Body of pancreas (tissue), 4 donors: ENCODE measurements at places on chromosomes 13 and 19. TPM values are rescaled to one million over a fixed set of nuclear protein-coding genes. Genes with fewer than 3 reads are reported as not detected.
A peak's percentile ranks its signal among the peaks of the same experiment; 100 is the strongest.

GRCh38 chr19:11560404-11561051 is 1.5 kb upstream of the ELOF1 start:
- H3K27ac ChIP-seq: no peak overlapping the region
- peak; percentile 59 for DNase-seq
- H3K4me3 ChIP-seq: no peak overlapping the region
- H3K27me3 ChIP-seq: no peaks in the 10 kb centered on the region
- peaks cover 33% of the 10 kb centered on the region for H3K4me1 ChIP-seq

DNA sequence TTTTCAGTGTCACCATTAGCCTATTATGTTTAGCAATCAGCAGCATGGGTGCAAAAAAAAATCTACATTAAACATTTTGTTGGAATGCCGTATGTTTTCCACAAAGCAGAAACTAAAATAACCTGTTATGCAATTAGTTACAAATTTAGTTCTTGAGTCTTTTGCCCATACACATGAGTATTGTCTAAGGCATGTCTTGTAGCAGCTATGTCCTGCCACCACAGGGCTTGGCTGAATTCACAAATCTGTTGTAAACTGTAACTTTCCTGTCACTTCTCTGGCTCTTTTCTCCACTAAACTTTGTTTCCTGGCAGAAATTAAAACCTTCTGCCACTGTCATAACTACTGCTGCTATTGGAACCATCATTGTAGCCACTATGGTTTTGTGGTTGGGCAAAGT is 277.9 kb upstream of the SPRY2 start:
- DNase-seq: no peak
- no peak overlapping the region for H3K27ac ChIP-seq
- no peaks in the 10 kb centered on the region for H3K36me3 ChIP-seq
- H3K4me1 ChIP-seq: no peaks in the 10 kb centered on the region

- no peak overlapping the region for H3K27ac ChIP-seq
- H3K4me1 ChIP-seq: no peaks in the 10 kb centered on the region
- no peaks in the 10 kb centered on the region for H3K36me3 ChIP-seq
Observed at GRCh38 chr19:31286491-31286890, 62.7 kb downstream of the TSHZ3 start.

GRCh38 chr13:22915442-22916082 is 265.2 kb upstream of the SGCG start:
- DNase-seq: peak; percentile 48
- H3K27me3 ChIP-seq: no peaks in the 10 kb centered on the region
- H3K4me3 ChIP-seq: no peak overlapping the region
- peaks cover 5% of the 10 kb centered on the region for H3K4me1 ChIP-seq
- H3K36me3 ChIP-seq: no peaks in the 10 kb centered on the region
- H3K27ac ChIP-seq: no peak overlapping the region

- no peak for DNase-seq
- no peak overlapping the region for H3K27ac ChIP-seq
- no peaks in the 10 kb centered on the region for H3K27me3 ChIP-seq
- peaks cover 19% of the 10 kb centered on the region for H3K4me1 ChIP-seq
Observed at GRCh38 chr19:36420961-36421748, 2.7 kb upstream of the ZFP82 start.

DNA sequence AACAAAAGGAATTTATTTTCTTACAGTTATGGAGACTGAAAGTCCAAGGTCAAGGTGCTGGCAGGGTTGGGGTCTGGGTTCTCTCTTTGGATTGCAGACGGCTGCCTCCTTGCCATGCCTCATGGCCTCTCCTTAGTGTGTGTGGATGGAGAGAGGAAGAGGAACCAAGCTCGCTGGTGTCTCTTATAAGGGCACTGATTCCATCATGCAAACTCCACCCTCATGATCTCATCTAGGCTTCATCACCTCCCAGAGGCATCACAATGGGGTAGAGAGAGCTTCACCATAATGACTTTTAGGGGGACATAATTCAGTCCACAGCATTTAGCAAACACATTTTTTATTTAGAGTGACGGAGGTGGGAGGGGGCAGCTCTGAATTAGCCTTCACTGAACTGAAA is 104.9 kb upstream of the ABCC4 start:
- no peak overlapping the region for H3K4me3 ChIP-seq
- H3K4me1 ChIP-seq: peaks cover 5% of the 10 kb centered on the region
- no peak overlapping the region for H3K27ac ChIP-seq
- H3K27me3 ChIP-seq: no peaks in the 10 kb centered on the region
- no peaks in the 10 kb centered on the region for H3K36me3 ChIP-seq
- no peak for DNase-seq

GRCh38 chr19:20321139-20321763 is 154.2 kb downstream of the ZNF486 start:
- no peaks in the 10 kb centered on the region for H3K27me3 ChIP-seq
- peak overlapping the region; percentile 62 for H3K27ac ChIP-seq
- peaks cover 53% of the 10 kb centered on the region for H3K4me1 ChIP-seq
- peak; percentile 40 for DNase-seq
- H3K36me3 ChIP-seq: no peaks in the 10 kb centered on the region
- H3K4me3 ChIP-seq: no peak overlapping the region

DNA sequence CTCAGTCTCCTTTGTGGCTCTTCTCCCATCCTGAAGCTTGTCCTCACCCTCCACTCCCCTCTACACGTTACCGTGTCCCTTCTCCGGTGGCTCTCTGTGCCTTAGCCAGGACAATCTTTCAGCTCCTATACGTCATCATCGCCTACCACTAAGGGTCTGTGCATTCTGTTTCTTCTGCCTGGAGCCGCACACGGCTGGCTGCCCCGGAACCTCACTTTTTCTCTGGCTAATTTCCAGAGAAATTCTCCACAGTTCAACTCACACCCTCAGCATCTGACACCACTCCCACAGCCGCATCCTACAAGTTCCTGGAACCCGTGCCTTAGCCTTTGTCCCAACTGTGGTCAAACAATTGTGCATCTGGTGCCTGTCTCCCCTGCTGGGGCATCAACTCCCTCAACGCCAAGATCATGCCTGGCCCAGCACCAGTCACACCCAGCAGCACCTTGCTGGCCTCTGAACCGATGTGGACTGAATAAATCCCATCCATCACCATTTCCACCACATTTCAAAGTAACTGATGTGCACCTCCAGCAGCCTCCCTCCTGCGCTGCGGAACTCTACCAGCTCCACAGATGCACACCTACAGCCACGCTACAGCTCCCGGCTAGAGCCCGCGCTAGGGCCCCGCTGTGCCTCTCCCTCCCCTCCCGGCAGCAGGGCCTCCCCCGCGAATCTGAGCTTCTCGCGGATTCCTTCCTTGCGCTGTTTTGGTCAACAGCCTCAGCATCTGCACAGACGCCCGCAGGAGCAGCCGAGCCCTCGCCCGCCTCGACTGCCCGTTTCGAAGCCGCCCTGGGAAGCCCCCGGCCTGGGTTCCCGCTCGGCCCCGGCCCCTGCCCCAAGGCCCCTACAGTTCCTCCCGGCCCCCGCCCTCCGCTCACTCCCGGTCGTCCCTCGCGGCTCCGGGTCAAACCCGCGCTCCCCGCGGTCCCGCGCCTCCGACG is 689 bp downstream of the DCUN1D2 start:
- H3K36me3 ChIP-seq: no peaks in the 10 kb centered on the region
- peaks cover 51% of the 10 kb centered on the region for H3K4me1 ChIP-seq
- no peaks in the 10 kb centered on the region for H3K27me3 ChIP-seq
- H3K4me3 ChIP-seq: peak overlapping the region; percentile 51
- no peak for DNase-seq

GRCh38 chr19:42433503-42434260 is 6.5 kb upstream of the LIPE start:
- no peaks in the 10 kb centered on the region for H3K36me3 ChIP-seq
- no peaks in the 10 kb centered on the region for H3K27me3 ChIP-seq
- H3K4me3 ChIP-seq: no peak overlapping the region

DNA sequence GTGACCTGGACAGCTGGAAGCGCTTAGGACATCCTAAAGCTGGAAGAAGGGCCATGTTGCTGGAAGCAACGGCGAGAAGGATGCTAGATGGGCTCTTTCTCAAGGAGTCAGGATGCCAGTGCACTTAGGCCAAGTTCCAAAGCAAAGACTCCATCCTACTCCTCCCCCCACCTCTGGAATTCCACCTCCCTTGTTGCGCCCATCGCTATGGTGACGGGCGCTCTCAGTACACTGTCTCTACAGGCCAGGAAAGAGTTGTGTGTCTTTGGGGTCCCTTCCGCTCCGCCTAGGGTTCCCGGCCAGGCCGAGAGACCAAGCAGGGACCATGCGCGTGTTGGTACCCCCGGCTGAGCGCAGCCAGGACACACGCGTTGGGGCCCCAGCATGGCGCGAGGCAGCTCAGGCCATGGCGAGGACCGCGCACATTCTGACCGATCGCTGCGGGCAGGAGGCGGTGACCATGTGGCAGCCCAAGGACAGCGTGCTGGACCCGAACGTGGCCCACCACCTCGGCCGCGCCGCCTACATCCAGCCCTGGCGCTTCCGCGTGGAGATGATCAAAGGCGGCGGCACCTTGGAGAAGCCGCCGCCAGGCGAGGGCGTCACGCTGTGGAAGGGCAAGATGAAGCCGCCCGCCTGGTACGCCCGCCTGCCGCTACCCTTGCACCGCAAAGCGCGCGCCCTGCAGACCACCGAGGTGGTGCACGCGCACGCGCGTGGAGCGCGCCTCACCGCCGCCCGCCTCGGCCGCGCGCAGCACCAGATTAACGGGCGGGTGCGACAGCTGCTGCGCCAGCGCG is 31.0 kb upstream of the SLC1A6 start:
- no peak for DNase-seq
- H3K36me3 ChIP-seq: no peaks in the 10 kb centered on the region
- H3K4me1 ChIP-seq: peaks cover 5% of the 10 kb centered on the region
- H3K27ac ChIP-seq: no peak overlapping the region
- no peaks in the 10 kb centered on the region for H3K27me3 ChIP-seq
- no peak overlapping the region for H3K4me3 ChIP-seq

- H3K4me3 ChIP-seq: no peak overlapping the region
- H3K27me3 ChIP-seq: no peaks in the 10 kb centered on the region
- DNase-seq: no peak
Observed at GRCh38 chr13:32695602-32696250, 109.5 kb downstream of the PDS5B start.

- no peak overlapping the region for H3K4me3 ChIP-seq
- H3K27me3 ChIP-seq: no peaks in the 10 kb centered on the region
- no peak for DNase-seq
- H3K36me3 ChIP-seq: no peaks in the 10 kb centered on the region
- H3K4me1 ChIP-seq: no peaks in the 10 kb centered on the region
- H3K27ac ChIP-seq: no peak overlapping the region
Observed at GRCh38 chr13:30567072-30567471, 50.6 kb upstream of the USPL1 start.

- no peak for DNase-seq
- H3K36me3 ChIP-seq: no peaks in the 10 kb centered on the region
- H3K27me3 ChIP-seq: no peaks in the 10 kb centered on the region
- no peaks in the 10 kb centered on the region for H3K4me1 ChIP-seq
- H3K4me3 ChIP-seq: no peak overlapping the region
Observed at GRCh38 chr13:90108547-90108946, 1238.9 kb upstream of the MIR17HG start.

- no peak for DNase-seq
- H3K27me3 ChIP-seq: no peaks in the 10 kb centered on the region
- H3K36me3 ChIP-seq: no peaks in the 10 kb centered on the region
Observed at GRCh38 chr13:41052441-41052840, 8.9 kb upstream of the WBP4 start.

- H3K4me3 ChIP-seq: no peak overlapping the region
- peak overlapping the region; percentile 55 for H3K27ac ChIP-seq
- no peaks in the 10 kb centered on the region for H3K27me3 ChIP-seq
- no peaks in the 10 kb centered on the region for H3K36me3 ChIP-seq
Observed at GRCh38 chr19:1265615-1266128, 3.5 kb upstream of the CIRBP start.

DNA sequence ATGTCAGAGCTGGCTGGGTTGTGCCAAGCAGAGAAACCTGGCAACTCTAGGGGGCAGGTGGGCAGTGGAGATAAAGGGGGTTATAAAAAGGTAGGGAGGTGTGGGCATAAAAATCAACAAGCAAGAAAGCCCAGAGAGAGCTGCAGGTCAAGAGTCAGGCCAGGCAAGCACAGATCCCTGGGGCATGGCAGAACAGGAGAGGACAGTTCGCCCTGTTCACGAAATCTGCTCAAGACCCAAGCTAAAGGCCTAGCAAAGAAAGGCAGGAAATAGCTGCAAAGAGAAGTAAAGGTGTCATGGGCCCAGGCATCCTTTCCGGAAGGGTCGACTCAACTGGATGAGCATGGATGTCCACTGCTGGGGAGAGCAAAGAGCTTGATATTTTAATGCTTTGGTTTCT is 3.4 kb downstream of the MBNL2 start:
- H3K4me3 ChIP-seq: no peak overlapping the region
- peak overlapping the region; percentile 96 for H3K27ac ChIP-seq
- no peaks in the 10 kb centered on the region for H3K27me3 ChIP-seq
- DNase-seq: no peak

- H3K36me3 ChIP-seq: no peaks in the 10 kb centered on the region
- no peaks in the 10 kb centered on the region for H3K4me1 ChIP-seq
- no peak for DNase-seq
- no peak overlapping the region for H3K4me3 ChIP-seq
- no peak overlapping the region for H3K27ac ChIP-seq
- H3K27me3 ChIP-seq: no peaks in the 10 kb centered on the region
Observed at GRCh38 chr19:42515241-42515832, 12.9 kb downstream of the CEACAM1 start.

DNA sequence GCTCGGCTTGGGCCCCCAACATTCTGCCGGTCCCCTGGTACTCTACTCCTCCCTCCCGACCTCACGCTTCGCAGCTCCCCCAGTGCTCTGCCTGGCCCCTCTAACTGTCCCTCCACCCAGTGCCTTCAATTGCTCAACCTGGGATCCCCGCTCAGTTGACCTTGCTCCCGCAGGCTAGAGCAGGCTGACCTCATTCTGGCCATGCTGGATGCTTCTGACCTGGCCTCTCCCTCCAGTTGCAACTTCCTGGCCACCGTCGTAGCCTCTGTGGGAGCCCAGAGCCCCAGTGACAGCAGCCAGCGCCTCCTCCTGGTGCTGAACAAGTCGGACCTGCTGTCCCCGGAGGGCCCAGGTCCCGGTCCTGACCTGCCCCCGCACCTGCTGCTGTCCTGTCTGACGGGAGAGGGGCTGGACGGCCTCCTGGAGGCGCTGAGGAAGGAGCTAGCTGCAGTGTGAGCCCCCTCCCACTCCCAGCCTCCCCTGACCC is 3.6 kb downstream of the GTPBP3 start:
- H3K36me3 ChIP-seq: no peaks in the 10 kb centered on the region
- no peak overlapping the region for H3K27ac ChIP-seq
- H3K4me3 ChIP-seq: no peak overlapping the region
- no peak for DNase-seq

GRCh38 chr19:38514812-38515633 is 81.5 kb downstream of the RYR1 start:
- H3K27me3 ChIP-seq: no peaks in the 10 kb centered on the region
- H3K36me3 ChIP-seq: no peaks in the 10 kb centered on the region
- H3K4me1 ChIP-seq: peaks cover 7% of the 10 kb centered on the region
- peak; percentile 71 for DNase-seq
- no peak overlapping the region for H3K27ac ChIP-seq

Gene EEF1AKMT1
- total RNA-seq: 7.0 TPM

Gene ICAM5
- total RNA-seq: 0.33 TPM

Gene CD79A
- total RNA-seq: not detected

Gene FAM83E
- total RNA-seq: 4.2 TPM

Gene C19orf85
- total RNA-seq: not detected

Gene TLE2
- total RNA-seq: 34.5 TPM

Gene CBY2
- total RNA-seq: not detected

Gene CABP5
- total RNA-seq: not detected

Gene GIPR
- 9.2 TPM for total RNA-seq

Gene STAP2
- 31.0 TPM for total RNA-seq

Gene CEACAM16
- 1.3 TPM for total RNA-seq

Gene SIGLEC5
- total RNA-seq: not detected

Gene NLRP11
- total RNA-seq: not detected

Gene OCEL1
- 27.4 TPM for total RNA-seq
